Activated T-cell treated with anti-CD3 and anti-CD28 coated beads, Interleukin-2, amount 50 U/mL, for 72 hours (primary cell): ENCODE measurements at places on chromosomes 7 and 10.

- H3K4me3 ChIP-seq, result no peak overlapping the region
- H3K27me3 ChIP-seq, result peaks cover 9% of the 10 kb centered on the region
- no peaks in the 10 kb centered on the region for H3K36me3 ChIP-seq
These were observed 74.2 kb downstream of the LSM5 start for GRCh38 chr7:32415936-32416335.

DNA sequence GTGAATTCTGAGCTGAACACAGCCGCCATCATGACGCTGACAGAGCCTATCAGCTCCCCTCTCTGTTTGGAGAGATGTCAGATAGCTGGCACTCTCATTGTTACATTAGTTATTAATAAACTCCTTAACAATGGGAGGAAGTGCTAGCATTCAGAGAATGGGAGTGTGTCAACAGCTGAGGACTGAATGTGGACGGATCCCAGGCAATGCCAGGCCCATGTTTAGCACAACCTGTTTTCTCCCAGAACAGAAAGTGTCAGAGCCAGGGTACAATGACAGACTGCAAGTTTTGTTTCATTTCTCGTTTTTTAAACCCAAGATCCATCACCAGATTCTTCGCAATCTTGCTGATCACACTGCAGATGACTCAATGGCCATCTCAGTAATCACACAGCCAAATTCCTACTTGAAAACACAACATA is 99.6 kb downstream of the PRPF18 start:
- no peak for DNase-seq
- no peak overlapping the region for H3K4me3 ChIP-seq
- no peaks in the 10 kb centered on the region for H3K4me1 ChIP-seq
- no peaks in the 10 kb centered on the region for H3K36me3 ChIP-seq
- no peaks in the 10 kb centered on the region for H3K27me3 ChIP-seq

GRCh38 chr7:157559596-157560257 is 222.9 kb downstream of the DNAJB6 start:
- H3K36me3 ChIP-seq, result no peaks in the 10 kb centered on the region
- no peak overlapping the region for H3K27ac ChIP-seq
- no peak for DNase-seq
- no peak overlapping the region for H3K4me3 ChIP-seq
- H3K4me1 ChIP-seq, result no peaks in the 10 kb centered on the region
- no peaks in the 10 kb centered on the region for H3K27me3 ChIP-seq

GRCh38 chr7:117157241-117158209 is 165.3 kb downstream of the WNT2 start:
- no peak overlapping the region for H3K27ac ChIP-seq
- no peaks in the 10 kb centered on the region for H3K36me3 ChIP-seq
- no peak overlapping the region for H3K4me3 ChIP-seq
